ENCODE measurements at places on chromosomes 12 and 14.

DNA sequence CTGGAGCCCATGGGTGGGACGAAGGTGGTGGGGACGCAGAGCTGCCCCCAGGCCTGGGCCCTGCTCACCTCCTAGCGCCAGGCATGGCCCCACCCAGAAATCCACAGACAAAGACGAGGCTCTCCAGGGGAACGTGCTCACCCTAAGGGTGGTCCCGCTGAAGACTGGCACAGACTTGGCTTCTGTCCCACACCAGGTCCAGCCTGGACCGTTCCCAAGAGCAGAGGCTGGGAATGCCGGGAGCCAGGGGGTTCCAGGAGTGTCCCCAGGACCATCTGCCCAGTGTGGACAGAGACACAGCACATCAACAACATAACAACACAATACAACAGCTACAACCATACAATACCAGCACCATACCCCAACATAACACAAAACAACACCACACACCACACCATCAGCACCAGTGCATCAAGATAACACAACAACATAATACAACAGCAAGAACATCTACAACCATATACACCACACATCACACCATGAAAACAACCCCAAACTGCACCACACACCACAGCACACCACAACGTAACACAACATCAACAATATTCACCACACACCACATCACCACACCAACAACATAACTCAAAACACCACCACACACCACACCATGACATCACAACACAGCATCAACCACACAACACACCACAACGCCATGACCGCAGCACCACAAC lies 329.6 kb downstream of the ADGRD1 start:
- no peak for DNase-seq

GRCh38 chr12:62670986-62671720 lies 204.5 kb downstream of the MON2 start:
- no peak for DNase-seq

DNA sequence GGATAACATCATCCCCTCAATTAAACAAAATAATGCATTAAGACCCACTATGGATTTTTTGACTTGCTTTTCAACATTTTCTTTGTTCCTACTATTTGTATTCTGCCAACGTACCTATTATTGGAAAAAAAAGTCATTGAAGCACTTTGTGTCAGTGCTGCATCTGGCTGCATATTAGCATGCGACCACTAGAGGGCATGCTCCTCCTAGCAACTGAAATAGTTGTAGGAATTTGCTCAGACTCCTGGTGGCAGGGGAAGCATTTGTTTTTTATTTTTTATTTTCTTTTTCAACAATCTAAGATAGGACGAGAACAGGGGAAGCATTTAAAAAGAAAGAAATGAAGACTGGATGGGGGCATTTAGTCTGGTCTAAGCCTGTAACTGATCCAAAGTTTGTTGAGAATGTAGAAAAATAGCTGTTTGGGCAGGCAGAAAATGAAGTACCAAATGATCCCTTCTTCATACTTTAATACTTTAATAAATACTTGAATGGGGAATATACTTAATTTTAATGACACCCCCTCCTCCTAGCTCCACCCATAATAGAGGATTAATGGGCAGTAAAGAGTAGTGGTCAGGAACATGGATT lies 14.5 kb upstream of the CLEC4A start:
- DNase-seq = no peak

DNA sequence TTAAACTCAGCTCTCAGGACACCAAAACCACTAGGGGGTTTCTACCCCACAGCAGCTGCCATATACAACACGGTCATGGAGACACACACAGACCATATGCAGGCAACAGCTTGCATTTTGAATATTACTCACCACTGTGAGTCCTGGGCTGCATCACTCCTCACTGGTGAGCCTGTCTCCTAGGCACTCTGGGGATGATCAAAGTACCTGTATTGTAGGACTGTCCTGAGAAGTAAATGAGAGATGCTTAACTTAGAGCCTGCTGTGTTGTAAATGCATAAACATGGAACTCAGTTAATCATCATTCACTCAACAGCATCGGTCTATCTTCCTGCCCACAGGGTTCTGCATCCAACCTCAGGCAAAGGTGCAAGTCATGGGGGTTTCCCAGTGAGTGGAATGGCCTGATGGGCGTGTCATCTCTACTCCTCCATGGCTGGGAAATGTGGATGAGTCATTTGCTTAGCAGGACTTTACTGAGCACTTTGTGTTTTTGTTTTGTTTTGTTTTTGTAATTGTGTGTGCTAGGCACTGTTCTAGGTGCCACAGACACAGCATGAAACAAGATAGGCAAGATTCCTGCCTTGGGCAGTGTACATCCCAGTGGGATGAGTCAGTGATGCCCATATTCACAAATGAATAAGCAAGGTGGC lies 1141.2 kb upstream of the TMEM132C start:
- no peak for DNase-seq

DNA sequence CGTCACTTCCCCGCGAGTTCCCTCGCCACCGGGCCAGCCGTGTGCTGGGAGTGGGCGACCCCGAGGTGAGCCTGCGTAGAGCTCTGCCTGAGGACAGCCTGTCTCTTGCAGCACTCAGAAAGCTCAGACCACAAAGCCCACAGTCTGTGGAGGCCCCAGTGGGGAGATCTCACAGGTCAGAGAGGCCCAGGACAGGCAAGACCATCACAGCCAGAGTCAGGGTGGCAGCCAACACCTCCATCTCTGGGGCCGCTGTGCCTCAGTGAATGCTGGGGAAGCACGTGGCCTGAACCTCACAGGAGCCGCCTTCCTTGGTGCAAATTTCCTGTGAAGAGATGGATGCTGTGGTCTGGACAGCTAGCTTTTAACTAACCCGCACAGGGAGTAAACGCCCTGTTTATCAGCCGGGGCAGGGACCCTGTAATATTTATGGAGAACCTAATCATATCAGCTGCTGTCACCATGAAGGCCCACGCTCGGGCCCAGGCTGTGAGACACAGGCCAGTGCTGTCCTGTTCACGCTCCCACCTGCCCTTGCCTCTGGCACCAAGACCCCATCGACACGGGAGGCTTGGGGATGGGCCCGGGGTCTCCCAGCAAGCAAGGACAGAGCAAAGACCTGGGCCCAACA lies 56.9 kb downstream of the CDC42BPB start:
- no peak for DNase-seq

DNA sequence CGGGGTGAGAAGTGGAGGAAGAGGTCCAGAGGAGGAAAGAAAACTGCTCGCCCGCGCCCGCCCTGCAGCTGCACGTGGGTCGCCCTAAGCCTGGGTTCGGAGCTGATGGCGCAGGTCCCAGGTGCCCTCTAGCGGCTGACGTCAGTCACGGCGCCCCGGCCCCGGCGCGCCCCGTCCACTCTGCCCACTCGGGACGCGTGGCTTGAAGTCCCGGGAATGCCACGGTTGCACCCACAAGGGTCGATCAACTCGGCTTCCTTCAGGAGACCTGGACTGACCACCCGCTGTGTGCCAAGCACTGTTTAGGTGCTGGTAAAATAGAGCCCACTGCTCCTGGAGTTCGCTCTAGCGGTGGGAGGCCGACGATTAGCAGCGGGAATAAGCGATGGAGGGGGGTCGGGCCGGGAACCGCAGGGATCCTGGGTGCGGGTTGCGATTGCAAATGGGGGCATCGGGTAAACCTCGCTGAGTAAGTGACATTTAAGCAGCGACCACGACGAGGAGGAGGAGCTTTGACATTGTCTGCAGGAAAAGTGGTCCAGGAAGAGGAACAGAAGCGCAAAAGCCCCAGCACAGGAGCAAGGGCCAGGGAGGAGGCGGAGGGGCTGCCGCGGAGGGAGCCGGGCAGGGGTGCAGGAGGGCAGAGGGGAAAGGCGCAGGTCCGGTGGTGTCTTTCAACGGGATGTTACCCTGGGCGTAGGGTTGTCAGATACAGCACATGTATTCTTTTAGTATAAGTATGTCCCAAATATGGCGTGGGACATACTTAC lies 5.1 kb upstream of the ZNF839 start:
- DNase-seq = no peak

DNA sequence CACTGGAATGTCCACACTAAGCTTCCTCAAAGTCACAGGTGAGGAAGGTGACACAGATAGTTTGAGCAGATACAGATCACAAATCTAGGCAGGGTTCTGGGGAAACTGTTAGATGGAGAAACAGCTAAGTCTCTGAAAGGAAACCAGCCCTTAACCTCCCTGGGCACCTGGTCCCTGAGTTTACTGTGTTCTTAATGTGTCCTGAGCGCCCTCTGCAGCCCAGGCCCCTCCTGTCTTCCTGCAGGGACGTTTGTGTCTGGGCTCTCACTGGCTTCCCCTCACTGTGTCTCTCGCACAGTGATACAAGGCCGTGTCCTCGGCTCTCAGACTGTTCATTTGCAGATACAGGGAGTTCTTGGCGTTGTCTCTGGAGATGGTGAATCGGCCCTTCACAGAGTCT lies 684.3 kb downstream of the TMEM121 start:
- no peak for DNase-seq

DNA sequence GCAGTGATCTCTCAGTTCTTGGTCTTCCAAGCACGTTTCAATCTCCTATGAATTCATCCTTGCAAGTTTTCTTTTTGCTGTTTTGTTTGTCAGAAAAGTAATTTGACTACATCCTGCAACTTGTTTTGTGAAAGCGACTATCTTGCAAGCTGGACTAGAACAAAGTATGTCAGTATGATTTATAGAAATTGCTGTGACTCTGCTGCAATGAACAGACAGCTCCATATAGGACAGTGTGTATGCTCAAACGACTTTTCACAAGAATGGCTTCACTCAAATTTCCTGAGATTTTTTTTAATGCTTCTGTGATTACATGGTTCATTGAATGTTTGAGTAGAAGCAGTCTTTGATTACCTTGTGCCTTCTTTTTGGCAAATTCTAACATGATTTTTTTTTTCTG lies 123.5 kb upstream of the TRHDE start:
- no peak for DNase-seq

DNA sequence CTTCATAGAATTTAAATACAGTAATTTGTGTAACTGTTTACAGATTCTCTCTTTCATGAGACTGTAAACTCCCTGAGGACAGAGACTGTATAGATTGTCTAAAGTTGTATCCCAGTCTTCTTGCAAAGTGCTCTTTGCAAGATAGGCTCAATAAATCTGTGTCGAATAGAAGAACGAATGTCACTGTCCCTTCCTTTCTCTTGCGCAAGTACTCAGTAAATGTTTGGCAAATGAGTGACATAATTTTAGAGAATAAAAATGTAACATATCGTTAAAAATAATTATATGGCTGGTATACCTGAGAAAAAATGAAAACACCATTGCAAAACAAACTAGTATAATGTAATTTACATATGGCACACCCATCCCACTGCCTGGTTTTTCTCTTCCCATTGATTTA lies 1.9 kb upstream of the RALGAPA1 start:
- DNase-seq = no peak

GRCh38 chr12:3122841-3123678 lies 45.9 kb downstream of the TSPAN9 start:
- no peak for DNase-seq

- DNase-seq = no peak
These were observed 88.4 kb downstream of the PCNX1 start for GRCh38 chr14:70995671-70996070.

DNA sequence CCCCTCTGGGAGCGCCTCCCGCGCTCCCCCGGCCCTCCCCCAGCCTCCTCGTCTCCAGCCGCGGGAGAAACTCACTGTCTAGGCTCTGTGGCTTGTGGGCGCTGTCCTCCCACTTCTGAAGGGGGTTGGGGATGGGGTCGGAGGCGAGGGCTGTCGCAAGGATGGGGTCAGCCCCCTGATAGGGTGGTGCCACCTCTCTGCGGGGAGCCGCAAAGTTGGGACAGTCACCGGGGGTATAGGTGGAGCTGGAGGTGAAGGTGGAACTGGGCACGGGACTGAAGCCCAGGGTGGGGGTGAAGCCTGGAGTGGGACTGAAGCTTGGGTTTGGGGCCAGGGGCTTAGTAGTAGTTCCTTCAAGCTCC lies 12.2 kb downstream of the TNFRSF1A start:
- DNase-seq = no peak

- DNase-seq = no peak
These were observed 63.8 kb downstream of the TSPAN11 start for GRCh38 chr12:30990316-30990715.

- peak; percentile 47 for DNase-seq
These were observed 2.1 kb downstream of the GNPTAB start for GRCh38 chr12:101828463-101829196.

DNA sequence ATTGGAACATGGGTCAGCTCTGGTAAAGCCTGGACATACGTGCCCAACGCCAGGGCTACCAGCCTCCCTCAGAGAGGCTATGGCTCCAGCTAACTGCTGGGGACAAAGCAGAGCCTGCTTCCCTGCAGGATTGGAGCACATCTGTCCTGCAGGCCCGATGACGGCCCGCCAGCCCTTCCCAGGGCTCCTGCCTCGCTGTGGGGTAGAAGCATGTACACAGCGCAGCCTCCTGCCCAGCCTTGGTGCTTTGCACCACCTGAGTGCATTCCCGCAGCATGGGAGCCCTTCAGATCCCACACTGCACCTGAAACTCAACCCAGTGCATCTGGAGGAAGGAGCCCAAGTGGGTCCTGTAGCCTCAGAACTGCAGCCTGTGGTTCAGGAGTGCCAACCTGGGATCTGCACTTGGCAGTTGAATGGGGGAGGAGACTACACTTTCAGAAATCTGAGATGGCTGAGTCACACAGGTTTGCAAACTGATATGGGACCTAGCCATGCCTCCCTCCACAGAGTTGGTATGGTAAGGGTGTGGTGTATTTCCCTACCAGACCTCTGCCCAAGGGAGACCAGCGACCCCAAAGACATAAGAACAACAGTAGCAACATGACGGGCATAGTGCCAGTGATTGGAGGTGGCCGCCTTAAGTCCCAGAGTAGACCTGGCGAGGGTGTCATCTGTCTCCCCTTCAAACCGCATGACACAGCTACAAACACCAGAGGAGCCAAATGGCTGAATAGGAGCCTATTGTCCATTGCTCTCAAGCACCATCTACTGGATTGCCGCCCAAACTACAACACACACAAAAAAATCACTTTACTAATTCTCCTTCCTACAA lies 273.9 kb upstream of the MIS18BP1 start:
- peak; percentile 71 for DNase-seq

GRCh38 chr12:72035625-72036024 lies 97.0 kb downstream of the TPH2 start:
- DNase-seq = no peak

GRCh38 chr12:119870457-119870856 lies 6.7 kb downstream of the CIT start:
- DNase-seq = no peak

GRCh38 chr14:94867209-94867608 lies 97.3 kb upstream of the GSC start:
- no peak for DNase-seq

DNA sequence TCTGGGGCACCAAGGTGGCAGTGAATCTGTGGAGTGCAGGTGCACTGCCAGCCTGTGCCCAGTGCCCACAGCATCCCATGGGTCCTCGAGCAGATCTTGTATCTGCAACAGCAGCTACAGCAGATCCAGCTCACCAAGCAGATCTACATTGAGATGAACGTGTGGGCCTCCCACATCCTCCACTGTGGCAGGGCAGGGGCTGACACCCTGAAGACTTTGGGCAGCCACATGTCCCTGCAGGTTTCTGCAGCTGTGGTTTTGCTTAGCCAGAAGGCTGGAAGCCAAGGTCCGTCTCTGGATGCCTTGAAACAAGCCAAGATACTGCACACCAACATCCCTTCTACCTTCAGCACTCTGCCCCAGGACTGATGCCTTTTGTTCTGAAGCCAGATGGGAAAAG lies 338.8 kb upstream of the OR4E1 start:
- no peak for DNase-seq

- no peak for DNase-seq
These were observed 28.4 kb upstream of the ATP2B1 start for GRCh38 chr12:89736995-89737394.

Data from NCI-H2029 treated with DMSO at 0.1 percent for 48 hours (cell line).